ENCODE measurements at places on chromosomes 13 and 19.

- no peak for DNase-seq
These were observed 833.4 kb upstream of the ATXN8OS start for GRCh38 chr13:69274231-69274630.

DNA sequence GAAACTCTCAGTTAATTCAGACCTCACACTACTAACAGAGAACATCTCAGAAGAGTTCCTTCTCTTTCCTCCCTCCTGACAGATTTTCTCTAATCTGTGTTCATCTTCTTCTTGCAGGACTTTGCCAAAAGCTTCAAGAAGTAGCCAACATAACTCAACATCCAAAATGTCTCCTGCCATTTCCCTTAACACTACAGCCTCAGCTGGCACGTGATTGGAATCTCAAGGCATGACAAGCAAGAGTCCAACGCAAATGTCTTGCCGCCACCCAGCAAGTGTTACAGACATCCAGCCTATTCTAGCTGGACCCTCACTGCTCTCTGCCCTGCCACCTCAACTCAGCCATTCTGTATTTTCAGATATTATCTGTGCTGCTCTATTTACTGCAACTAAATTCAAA, 135.1 kb downstream of the DNAJC15 start:
- no peak for DNase-seq

- DNase-seq, result no peak
These were observed 6.8 kb upstream of the UBE2L5 start for GRCh38 chr13:30415430-30416030.

DNA sequence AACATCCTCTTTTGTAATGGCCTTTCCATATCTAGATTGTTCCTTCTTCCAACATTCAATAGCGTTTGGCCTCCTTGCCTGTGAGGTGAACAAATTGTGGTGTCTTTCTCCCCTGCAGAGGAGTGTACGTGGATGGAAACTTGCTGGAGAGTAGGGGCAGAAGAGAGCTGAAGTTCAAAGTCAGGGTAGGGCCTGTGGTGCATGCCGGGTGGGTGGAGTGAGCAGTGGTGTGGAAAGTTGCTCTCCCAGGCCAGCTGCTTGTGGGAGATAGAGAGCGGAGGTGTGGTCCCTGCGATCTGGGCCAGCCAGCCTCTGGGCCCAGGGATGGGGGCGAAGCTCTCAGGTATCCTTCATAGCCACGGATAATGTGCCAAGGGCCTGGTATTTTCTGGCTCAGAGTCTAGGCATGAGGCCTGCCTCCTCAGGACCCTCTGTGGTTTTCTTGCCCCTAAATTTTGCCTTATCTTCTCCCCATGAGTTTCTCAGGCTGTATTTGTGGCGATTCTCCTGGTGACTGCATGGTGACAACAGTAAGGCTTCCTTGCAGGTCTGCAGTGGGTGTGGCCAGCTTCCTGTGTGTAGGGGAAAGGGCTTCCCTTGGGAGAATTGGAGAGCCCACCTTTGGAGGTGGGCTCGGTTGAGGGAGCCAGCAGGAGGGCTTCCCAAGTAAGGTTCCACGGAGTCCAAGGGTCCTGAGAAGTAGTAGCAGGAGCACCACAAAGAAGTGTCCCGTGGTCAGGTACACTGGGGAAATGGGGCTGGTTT, 6.7 kb downstream of the RGCC start:
- DNase-seq, result no peak

- no peak for DNase-seq
These were observed 1027.1 kb upstream of the PCDH9 start for GRCh38 chr13:68257111-68257842.

DNA sequence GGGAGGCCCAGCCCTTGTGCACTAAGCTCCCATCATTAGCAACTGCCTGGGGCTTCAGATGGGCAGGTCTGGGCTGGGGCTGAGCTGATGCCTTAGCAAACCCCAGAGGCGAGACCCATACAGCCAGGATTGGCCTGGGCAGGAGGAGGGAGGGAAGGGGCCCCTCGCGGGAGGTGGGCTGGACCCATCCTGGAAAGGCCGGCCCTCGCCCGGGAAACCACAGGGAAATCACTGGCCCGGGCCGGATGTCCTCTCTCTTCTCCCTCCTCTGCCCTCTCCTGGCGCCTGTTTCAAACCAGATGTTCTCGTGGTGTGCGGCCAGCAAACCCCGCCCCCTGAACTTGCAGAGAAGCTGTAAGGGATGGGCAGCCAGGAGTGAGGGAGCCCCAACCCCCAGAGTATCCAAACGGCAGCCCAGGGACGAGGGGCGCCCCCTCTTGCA, 43.1 kb downstream of the TMEM255B start:
- no peak for DNase-seq

- DNase-seq, result peak; percentile 65
These were observed at the start of gene ZBTB7A for GRCh38 chr19:4066682-4067395. TSS of gene ZBTB7A (minus strand) at chr19:4066899. CDS start at chr19:4055232, 11,667 bp downstream.

DNA sequence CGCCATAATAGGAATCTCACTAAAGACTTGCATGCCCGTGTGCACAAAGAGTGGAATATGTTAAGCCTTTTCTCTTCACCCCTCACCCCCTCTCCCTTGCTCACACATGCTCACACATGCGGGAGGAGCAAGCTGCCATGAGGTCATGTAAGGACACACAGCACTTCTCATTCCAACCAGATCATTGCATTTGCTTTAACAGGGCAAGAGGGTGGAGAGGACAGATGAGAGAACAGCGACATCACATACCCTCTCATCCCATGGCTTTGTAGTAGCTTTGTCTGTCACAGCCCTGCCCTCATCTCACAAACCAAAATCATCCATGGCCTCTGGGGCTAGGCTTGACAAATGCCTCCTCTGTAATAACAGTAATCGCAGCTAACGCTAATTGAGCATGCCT, 145.6 kb upstream of the FRY start:
- no peak for DNase-seq

DNA sequence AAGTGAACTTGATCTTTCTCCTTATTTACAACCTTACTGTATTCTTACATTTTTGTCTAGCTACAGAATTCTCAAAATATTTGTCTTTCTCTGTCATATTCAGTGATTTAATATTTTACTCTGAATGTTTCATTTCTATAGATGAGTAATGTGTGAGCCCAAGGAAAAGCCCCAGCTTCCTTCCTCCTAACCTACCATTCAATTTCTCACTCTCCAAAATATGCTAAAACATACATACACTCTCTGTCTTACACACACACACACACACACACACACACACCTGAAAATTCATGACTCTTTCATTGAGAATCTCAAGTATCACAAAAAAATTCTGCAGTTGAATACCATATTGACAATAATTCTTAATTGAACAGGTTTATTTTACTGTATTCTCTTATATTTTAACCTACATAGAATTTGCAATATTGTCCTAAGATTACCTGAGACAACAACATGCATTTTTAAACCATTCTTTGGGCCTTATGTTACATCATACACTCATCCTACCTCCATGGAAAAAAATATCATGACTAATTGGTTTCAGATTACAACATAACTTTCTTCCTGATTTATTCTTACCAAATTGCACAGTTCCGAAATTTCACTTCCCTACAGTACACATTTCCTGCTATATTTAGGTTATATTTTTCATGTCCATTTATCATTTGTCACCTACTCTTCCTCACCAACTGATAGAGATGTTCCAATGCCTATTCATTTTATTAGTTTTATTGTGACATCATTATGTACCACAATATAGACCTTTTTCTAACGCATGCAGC, 1965.6 kb upstream of the PCDH20 start:
- no peak for DNase-seq

Data from omental fat pad (tissue), 4 donors.